ENCODE measurements at places on chromosomes 4 and X.

GRCh38 chrX:103446665-103447302 is 70.4 kb downstream of the BEX3 start:
- peak; percentile 39 for DNase-seq

DNA sequence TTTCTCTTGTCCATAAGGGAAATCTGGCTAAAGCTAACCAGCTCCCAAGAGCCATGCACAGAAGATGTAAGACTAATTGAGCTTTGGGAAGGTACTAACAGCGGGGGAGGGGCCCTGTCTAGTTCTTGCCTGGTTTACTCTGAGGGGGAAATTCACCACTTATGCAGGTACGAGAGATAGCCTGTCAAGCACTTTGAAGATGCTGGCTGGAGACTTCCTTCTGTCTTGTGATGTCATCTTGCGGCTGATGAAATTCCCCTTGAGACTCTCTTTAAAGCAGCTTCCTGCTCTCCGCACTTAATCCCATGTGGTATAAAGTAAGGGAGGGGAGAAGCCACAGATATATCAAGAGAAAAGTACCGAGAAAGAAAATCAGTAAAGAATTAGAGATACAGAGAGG is 345.3 kb downstream of the MAPK10 start:
- no peak for DNase-seq

DNA sequence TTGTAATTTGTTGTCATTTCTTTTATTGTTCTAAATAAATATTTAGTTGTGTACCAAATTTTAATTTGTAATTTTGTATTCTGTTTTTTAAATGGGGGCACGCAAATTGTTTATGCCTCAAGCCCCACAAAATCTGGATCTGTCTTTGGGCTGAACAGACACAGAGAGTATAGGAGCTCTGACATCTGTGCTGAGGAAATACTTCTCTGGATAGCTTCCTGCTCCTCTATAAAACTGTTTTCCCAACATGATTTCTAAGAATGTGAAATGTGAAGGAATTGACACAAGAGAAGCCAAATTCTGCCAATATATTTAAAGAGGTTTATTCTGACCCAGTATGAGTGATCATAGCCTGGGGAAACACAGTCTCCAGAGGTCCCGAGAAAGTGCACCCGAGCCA is 93.0 kb downstream of the IL13RA2 start:
- DNase-seq = no peak

DNA sequence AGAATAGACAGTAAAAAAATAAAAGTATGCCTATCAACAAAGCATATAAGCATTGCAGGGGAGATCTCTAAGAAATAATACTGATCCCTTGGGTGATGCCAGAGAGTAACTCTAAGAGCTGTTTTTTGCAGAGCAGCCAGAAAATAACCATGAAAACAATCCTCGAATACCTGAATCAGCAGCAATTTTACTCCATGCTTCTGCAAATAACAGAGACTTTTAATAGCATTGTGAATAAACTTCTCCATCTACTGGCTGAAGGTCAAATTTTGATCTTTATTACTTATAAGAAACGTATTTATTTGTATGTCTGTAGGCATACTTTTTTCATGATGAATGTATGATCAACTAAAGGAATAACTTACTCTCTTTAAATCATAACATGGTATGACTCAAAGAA is 334.5 kb downstream of the GALNTL6 start:
- DNase-seq = no peak

GRCh38 chr4:184453365-184454160 is 20.8 kb downstream of the IRF2 start:
- no peak for DNase-seq

DNA sequence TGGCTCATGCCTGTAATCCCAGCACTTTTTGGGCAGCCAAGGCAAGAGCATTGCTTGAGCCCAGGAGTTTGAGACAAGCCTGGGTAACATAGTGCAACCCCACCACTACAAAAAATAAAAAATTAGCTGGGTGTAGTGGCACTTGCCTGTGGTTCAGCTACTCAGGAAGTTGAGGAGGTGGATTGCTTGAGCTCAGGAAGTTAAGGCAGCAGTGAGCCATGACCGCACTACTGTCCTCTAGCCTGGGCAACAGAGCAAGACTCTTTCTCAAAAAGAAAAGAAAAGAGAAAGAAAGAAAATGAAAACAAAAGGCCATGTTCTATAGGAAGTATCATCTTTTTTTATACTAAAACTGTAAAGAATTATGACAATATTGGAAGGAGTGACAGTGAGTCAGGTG is 38.5 kb downstream of the NEK1 start:
- DNase-seq = no peak

GRCh38 chr4:4549534-4549933 is 7.7 kb upstream of the STX18 start:
- DNase-seq = no peak

GRCh38 chr4:116531870-116532269 is 553.5 kb downstream of the TRAM1L1 start:
- DNase-seq = no peak

- no peak for DNase-seq
Measured at GRCh38 chrX:36856849-36857248, 151.3 kb upstream of the FAM47C start.

GRCh38 chr4:99587803-99588202 is 13.2 kb downstream of the MTTP start:
- no peak for DNase-seq

GRCh38 chrX:47158131-47158530 is 13.1 kb downstream of the RBM10 start:
- DNase-seq = no peak

- no peak for DNase-seq
Measured at GRCh38 chr4:43163101-43163792, 270.7 kb downstream of the GRXCR1 start.

GRCh38 chr4:180947425-180947824 is 1295.8 kb upstream of the TENM3 start:
- DNase-seq = peak; percentile 14

DNA sequence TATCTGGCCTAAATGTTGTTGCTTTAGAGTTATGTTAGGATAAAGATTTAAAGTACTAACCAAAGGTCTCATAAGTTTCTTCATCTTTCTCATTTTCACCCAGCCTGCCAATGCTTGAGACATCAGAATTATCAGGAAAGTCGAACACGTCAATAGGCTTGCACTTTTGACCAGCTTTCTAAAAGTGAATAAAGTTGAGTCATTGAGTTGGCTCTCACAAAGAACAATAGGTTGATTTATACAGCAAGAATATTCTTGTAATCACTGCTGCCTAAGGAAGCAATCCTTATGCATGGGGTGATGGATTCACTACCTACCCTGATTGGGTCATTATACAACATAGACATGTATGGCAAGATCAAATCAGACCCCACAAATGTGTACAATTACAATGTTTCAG is 5.0 kb downstream of the CENPU start:
- DNase-seq = no peak

- no peak for DNase-seq
Measured at GRCh38 chrX:69068301-69069085, 96.8 kb downstream of the PJA1 start.

DNA sequence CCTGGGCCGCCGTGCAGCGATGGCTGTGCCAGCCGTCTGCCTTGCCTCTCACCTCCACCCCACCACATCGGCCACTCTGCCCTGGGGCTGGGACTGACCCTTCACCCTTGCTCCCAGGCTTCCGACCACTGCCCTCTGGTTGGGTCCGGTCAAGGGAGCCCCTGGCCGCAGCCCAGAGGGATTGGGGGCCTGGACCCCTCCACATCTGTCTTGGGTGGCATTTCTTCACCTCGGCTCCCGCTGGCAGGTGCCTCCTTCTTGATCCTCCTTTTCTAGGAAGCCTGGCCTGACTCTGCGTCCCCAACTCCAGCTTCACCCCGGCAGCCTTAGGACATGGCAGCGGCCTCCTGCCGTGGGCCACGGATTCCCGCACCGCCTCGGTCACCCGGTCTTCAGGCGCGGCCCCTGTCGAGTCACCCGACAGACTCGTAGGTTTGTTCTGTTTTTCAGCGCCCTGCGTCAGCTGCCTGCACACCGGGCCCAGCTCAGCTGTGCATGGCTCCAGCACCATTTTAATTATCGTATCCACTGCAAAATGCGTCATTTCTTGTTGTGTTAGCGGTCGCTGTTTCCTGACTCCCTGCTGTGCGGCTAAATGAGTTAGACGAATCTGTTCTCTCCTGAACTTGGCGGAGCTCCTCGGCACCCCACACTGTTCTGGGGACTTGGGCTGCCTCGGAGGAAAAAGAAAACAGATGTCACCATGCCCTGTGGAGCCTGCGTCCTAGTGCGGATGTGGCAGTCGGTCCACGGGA is 124.0 kb downstream of the FAM53A start:
- no peak for DNase-seq

DNA sequence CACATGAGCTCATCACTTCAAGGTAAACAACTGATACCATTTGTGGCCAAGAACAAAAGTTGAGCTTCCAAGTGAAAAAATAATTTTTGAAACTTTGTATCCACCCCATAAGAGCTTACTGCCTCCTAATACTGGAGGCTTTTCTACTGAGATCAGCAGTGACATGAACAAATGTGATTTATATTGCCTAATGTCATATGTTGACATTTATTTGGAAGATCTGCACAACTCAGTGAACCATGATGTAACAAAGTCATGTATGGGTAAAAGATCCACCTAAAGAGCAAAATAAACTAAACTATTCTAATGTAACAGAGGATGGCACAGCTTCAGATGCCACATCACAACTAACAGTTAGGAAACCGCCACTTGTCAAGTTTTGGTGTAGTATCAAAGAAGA is 65.8 kb downstream of the AFAP1 start:
- DNase-seq = no peak

DNA sequence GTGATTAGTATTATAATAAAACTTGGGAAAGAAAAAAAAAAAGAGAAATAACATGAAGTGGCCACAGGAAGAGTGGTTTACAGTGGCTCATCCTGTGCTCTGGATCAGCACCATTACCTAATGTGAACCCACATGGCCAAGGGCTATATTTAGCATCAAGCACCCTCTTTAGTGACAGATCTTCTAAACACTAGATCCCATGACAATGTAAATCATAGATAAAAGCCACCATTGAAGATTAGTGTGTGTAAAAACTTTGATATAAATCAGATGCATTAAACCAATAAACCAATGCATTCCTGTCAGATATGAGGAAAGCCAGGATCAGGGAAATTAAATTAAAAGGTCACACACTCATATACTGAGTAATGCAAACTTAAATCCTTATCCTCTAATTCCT is 400.6 kb upstream of the MAGEB18 start:
- no peak for DNase-seq

DNA sequence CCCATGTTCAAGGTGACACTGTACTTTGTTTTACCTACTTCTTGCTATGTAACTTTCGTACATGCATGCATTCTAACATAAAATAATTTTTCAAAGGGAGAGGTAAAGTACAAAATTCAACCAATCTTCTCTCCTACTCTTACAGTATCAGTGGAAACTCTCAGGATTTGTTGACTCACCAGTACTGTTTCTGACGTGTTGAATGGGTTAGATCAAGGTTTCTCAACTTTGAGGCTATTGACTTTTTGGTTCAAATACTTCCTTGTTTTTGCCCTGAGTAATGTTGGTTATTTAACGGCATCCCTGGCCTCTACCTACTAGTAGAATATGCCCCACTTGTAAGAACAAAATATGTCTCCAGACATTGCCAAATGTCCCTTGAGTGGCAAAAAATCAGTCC is 94.6 kb upstream of the SMAD1 start:
- DNase-seq = no peak

- no peak for DNase-seq
Measured at GRCh38 chr4:86326400-86326799, 33.5 kb downstream of the MAPK10 start.

- DNase-seq = no peak
Measured at GRCh38 chr4:122632396-122633143, 11.7 kb upstream of the IL21 start.

- DNase-seq = no peak
Measured at GRCh38 chr4:177485528-177485927, 43.3 kb upstream of the AGA start.

All from HAP-1 (cell line).